ENCODE measurements at places on chromosomes 2 and 18.

DNA sequence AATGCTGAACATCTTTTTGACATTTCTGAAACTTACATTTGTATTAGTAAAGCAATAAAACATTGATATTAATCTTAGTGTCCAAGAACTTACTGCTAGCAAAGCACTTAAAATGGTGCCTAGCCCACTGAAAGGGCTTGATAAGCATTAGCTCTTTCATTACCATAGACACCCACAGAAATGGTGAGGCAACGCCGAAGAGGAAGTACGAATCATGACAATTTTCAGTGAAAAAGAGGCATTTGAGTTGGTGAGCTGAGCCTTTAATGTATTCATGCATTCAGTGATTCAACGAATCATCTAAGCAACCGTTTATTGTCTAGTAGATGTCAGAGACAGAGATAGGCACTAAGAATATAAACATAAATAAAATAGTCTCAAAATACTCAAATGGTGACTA lies 101.1 kb downstream of the PIGN start:
- no peak for DNase-seq

GRCh38 chr2:171972329-171972982 lies 27.3 kb upstream of the METAP1D start:
- no peak for DNase-seq

- no peak for DNase-seq
These were observed 271.5 kb downstream of the EXOC6B start for GRCh38 chr2:72554381-72554780.

GRCh38 chr2:28661589-28662001 lies 90.0 kb upstream of the PPP1CB start:
- DNase-seq, result no peak

GRCh38 chr2:239936838-239937581 lies 88.1 kb downstream of the NDUFA10 start:
- no peak for DNase-seq

DNA sequence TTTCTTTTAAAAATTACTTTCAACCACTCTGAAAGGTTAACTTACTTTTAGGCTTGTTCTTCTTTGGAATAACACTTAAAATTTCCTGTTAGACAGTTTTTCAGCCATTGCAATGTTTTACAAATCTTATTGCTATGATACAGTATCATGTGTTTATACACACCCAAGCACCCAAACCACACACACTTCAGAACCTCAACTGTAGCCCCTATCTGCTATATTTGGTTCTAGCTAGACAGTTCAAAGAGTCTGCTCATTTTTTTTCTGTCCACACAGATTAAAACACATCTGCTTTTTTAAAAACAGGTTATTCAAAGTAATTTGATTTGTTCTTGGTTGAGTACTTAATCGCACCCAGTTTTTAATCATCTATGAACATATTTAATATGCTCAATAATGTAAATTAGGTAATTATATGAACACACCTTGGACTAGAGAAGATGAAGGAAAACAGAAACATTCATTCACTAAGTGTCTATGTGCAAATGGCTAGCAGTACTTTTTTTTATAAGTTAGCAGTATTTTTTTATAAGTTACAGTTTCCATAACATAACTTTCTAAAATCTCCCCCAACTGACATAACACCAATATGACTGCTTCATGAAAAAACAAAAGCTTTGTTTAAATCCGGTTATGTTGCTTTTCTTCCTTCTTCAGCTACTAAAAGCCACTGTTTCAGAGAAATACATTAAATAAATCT lies 17.6 kb downstream of the FBXO11 start:
- DNase-seq, result no peak

DNA sequence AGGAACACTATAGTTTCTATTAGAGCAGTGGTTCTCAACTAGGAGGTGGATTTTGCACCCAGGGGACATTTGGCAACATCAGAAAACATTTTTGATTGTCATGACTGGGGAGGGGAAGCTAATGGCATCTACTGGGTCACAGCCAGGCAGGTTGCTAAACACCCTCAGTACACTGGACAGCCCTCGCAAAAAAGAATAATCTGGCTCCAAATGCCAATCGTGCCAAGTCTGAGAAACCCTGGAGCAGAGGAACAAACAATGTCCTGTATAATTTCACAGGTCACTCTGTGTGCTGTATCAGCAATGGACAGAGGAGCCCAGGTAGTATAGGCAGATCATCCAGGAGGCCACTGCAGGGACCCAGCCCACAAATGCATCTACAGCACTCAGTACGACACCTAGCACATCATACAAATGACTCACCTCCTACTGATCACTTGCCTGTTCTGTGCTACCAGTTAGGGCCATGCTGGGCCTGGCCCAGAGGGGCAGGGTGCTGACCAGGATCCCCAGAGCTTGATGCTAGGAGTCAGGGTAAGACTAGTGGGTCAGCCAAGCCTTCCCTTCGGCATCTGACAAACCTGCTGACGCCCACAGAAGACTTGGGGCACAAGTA lies 37.6 kb downstream of the SFXN5 start:
- no peak for DNase-seq

GRCh38 chr2:191231995-191232394 lies 13.2 kb upstream of the MYO1B start:
- DNase-seq, result no peak

DNA sequence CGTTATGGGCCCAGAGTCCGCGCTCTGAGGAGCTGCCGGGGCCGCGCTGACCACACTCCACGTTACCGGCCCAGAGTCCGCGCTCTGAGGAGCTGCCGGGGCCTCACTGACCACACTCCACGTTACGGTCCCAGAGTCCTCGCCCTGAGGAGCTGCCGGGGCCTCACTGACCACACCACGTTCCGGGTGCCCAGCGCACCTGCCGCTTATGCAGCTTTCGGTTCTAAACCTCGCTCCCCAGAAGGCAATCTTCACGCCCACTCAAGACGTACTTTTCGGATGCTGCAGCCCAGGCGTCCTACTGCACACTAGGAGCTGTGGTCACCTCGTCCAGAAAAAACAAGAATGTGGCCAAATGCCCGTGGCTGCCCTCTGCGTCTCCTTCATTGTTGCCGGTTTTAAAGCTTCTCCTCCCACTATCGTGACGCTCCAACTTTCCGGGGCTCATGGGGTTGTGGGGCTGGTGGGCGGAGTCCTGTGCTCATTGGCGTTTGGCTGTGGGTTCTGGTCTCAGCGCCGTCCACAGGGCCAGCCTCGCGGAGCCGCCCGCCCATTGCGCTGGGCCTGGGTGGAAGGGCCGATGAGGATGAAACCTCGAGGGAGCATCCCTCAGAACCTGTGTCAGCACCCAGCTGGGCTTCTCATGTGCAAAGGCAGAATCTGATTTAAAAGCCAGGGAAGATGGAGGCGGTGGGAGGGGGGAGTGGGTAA lies 11.9 kb downstream of the KCNG2 start:
- no peak for DNase-seq

DNA sequence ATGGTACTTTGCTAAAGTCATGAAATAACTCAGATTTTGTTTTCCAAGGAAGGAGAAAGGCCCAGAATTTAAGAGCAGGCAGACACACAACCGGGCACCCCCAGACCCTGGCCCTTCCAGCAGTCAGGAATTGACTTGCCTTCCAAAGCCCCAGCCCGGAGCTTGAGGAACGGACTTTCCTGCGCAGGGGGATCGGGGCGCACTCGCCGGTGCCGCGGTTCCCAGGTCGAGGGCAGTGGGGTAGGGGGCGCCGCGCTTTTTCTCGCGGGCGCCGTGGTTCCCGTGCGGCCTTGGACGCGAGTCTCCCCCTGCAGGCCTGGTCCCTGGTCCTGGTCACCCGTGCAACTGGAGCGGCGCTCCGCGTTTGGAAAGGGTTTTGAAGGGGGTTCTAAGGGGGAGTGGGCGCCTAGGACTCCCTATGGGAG lies 1.2 kb downstream of the ZNF236 start:
- DNase-seq, result no peak

DNA sequence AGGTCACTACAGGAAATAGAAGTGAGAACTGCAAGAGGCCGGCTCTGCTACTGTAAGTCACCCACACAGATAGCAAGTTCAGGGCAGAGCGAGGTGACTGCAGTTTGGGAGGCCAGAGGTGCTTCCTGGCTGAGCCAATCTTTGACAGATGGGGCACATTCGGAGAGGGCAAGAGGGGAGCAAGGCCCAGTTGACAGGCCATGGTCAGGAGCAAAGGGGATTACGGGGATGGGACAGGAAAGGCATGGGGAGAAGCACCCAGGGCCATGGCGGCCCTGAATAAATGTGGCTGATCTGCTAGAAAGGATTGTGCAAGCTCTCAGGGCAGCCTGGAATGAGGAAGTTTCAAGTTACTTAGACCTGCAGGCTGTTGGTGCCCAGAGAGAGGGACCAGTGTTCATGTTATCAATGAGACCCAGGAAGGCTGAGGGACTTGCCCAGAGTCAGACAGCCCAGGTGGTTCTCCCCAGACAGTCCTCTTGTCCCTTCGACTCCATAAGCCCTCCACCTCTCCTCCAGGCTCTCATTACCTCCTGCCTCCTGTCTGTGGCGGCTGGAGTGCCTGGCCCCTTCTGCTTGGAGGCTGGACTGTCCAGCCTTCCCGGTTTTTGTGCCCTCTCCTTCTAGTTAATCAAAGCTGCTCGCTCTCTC lies 123.3 kb downstream of the CTIF start:
- peak; percentile 33 for DNase-seq

GRCh38 chr2:168649105-168649504 lies 153.3 kb upstream of the NOSTRIN start:
- DNase-seq, result no peak

- DNase-seq, result no peak
These were observed 19.3 kb upstream of the NCK2 start for GRCh38 chr2:105725388-105725787.

DNA sequence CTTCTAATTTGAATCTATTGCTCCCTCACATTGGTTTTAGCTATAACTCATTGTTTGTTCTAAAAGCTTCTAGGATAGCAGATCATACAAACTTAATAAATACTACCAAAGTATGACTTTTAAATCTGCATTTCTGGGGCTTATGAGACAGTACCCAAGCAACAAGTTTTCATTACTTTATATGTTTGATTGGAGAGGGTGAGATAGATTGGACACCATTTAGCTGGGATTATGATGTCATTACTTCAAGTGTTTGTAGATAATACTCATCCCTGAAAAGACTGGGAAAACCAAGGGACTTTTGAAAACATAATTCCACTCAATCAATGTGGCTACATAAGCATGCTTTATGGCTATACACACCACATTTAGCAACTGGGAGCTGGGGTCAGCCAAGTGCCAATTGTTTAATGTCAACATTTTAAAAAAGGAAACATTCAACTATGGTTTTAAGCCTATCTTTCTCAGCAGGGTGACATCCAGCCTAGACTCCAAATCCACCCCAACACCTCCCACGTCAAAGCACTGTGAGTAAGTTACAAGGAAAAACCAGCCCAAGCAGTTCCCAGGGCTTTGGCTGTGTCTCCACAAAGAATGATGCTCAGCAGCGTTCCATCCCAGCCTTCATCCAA lies 119.9 kb downstream of the ETAA1 start:
- DNase-seq, result peak; percentile 94

DNA sequence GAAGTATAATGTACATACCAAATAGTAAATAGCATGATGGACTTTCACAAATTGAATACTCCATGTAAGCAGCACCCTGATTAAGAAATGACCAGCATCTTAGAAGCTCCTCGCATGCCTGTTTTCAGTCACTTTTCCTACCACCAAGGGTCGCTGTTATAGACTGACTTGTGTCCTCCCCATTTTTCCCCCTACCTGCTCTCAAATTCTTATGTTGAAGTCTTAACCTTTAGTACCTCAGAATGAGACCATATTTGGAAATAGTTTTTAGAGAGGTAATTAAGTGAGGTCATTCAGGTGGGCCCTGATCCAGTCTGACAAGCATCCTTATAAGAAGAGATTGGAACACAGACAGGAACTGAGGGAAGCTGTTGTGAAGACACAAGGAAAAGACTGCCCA lies 125.9 kb downstream of the LYPD6 start:
- DNase-seq, result no peak

- no peak for DNase-seq
These were observed 489.6 kb upstream of the SPRED2 start for GRCh38 chr2:65922030-65922429.

DNA sequence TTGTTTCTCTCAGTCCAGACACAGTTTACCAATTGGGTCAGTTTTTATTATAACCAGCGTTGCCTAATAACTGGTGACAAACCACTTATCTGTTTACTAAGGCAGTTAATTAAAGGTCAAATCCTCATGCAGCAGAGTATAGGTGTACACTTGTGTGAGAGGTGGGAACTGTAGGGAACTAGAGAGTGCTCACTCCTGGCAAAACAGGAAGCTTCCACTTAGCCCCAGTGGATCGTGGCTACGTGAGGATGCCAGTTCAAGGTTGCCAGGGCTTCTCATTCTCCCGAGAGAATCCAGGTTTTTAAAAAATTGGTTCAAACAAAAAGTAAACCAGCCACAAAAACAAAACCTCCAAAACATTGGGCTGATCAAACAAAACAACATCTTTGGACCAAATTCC lies 8.1 kb downstream of the CYBRD1 start:
- DNase-seq, result no peak

DNA sequence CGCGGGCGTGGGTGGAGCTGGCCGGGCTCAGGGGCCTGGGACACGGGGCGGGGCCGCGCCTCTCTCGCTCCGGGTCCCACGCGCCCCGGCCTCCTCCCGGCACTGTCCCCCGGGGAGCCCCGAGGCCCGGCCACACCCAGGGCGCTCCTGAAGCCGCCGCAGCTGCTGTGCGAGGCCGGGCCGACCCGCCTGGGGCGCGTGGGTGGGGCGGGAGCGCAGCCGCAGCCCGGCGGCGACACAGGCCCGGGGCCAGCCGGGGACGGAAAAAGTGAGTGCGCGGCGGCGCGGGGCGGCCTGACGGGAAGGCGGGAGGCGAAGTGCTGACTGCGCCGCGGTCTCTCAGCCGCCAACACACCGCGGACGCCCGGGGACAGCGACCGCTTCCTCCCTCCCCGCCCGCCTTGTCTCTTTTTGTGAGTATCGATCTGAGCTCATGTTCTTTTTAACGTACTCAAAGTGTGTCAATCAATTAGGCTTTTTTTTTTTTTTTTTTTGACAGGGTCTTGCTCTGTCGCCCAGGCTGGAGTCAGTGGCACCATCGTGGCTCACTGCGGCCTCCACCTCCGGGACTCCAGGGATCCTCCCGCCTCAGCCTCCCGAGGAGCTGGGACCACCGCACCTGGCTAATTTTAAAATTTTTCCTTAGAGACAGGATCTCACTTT lies 14.5 kb downstream of the PDCD1 start:
- no peak for DNase-seq

- DNase-seq, result no peak
These were observed 21.1 kb downstream of the UGP2 start for GRCh38 chr2:63862806-63863205.
